Activated CD8-positive, alpha-beta memory T cell treated with anti-CD3 and anti-CD28 coated beads, Interleukin-2, amount 50 U/mL, for 4 hours (primary cell): ENCODE measurements at places on chromosomes 1 and 21.

GRCh38 chr1:172089768-172090510 is 248.6 kb downstream of the DNM3 start:
- DNase-seq: peak; percentile 54

DNA sequence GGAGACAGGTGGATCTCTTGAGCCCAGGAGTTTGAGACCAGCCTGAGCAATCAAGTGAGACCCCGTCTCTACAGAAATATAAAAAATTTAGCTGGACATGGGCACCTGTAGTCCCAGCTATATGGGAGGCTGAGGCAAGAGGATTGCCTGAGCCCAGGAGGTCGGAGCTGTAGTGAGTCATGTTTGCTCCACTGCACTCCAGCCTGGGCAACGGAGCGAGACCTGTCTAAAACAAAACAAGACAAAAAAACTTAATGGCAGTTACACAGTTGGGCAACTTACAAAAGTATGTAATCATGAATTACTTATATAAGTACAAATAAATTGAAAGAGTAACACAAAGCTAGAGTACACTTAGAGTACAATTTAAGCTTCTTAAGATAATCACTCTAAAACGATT is 25.2 kb downstream of the RC3H1 start:
- no peak for DNase-seq

- DNase-seq: no peak
Measured at GRCh38 chr1:198444792-198445191, 95.7 kb downstream of the ATP6V1G3 start.

GRCh38 chr1:196678510-196678884 is 26.7 kb downstream of the CFH start:
- no peak for DNase-seq
